ENCODE measurements at places on chromosomes 4 and X.

- no peak for DNase-seq
Measured at GRCh38 chr4:24235618-24236017, 345.8 kb upstream of the PPARGC1A start.

- no peak for DNase-seq
Measured at GRCh38 chrX:68163441-68163840, 269.9 kb downstream of the OPHN1 start.

DNA sequence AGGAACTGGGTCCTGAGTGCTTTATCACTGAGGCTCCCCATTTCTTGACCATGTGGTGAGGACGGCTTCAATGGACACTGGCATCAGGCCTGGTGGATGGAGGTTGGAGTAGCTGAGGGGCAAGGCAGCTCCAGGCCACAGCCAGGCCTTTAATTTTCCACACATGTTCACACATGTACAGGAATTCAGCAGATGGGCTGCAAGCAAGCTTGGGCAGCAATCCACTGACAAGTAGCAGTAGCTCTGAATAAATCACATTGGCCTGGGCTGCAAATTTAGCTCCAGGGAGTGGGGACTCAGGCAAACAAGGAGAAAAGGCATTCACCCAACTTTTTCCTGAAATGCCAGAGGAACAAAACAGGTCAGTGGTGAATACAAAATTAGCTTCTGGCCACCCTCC is 107.8 kb upstream of the SCML1 start:
- DNase-seq = no peak

DNA sequence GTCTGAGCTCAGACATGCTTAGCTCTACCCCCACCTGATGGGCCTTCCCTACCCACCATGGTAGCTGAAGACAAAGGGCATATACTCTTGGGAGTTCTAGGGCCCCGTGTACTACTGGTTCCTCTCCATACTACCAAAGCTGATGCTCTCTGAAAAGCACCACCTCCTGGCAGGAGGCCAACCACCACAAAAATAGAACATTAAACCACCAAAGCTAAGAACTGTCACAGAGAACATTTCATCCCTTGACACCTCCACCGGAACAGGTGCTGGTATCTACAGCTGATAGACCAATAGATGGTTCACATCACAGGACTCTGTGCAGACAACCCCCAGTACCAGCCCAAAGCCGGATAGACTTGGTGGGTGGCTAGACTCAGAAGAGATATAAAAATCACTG is 13.4 kb downstream of the EDA2R start:
- DNase-seq = no peak

Measured in activated CD4-positive, CD25-positive, alpha-beta regulatory T cell treated with anti-CD3 and anti-CD28 coated beads, Interleukin-2, amount 50 U/mL, for 72 hours (primary cell).